ENCODE measurements at places on chromosomes 3 and 15.
A peak's percentile ranks its signal among the peaks of the same experiment; 100 is the strongest.

DNA sequence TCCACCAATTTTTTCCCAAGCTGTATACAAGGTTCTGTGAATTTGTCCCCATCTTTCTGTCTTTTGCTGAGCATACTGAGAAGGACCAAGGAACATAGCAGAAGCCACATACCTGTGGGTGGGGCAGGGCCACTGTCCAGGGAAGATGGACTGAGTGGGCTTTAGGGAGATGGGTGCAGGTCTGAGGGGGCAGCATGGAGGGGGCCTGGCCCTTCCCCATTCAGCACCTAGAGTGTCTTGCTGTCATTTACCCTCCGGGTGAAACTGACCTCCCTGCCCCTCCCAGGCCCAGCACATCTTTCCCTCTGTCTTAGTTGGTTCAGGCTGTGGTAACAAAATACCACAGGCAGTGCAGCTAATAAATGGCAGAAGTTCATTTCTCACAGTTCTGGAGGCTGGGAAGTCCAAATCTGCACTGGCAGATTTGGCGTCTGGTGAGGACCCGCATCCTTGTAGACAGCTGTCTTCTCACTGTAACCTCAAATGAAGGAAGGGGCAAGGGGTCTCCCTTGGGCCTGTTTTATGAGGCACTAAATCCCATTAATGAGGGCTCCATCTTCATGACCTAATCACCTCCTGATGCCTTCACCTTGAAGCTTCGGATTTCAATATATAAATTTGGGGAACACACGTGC lies 180.0 kb upstream of the SMAD3 start:
- no peak overlapping the region for H3K27ac ChIP-seq
- H3K27me3 ChIP-seq, result peaks cover 27% of the 10 kb centered on the region
- no peak overlapping the region for H3K4me3 ChIP-seq
- H3K4me1 ChIP-seq, result no peaks in the 10 kb centered on the region

- DNase-seq, result no peak
- peaks cover 7% of the 10 kb centered on the region for H3K36me3 ChIP-seq
- no peak overlapping the region for H3K27ac ChIP-seq
- no peak overlapping the region for H3K4me3 ChIP-seq
- H3K4me1 ChIP-seq, result peaks cover 15% of the 10 kb centered on the region
These were observed 93.2 kb upstream of the NEDD4 start for GRCh38 chr15:56086566-56086965.

DNA sequence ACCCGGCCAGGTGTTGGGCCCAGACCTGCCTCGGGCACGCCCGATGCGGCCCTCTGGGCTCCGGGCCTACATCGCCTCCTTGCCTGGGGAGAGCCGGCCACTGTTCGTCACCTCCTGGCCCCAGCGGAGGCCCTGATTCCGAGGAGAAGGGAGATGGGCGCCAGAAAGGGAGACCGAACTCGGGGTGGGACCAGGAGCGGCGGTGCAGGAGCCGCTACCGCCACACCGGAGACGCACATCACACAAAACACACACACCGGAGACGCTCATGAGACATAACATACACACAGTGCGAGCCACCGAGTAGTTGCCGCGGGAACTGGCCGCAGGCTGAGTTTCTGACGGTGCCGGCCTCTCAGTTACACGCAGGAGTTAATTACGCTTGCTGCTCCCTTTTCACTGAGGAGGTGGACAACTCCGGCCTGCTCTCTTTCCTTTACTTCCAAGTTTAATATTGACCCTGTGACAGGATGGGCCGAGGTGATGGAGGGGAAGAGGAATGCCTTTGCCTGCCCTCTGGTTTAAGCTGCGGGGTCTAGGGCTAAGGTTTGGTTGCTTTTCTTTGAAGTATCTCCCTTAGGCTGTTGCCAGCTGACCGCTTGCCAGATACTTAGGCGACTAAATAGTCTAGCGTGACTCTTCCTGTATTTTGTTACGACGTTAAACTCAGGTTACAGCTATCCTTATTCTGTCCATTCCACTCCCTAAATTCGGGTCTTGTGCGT lies 570 bp downstream of the PCNP start:
- peaks cover 58% of the 10 kb centered on the region for H3K4me1 ChIP-seq
- H3K27me3 ChIP-seq, result no peaks in the 10 kb centered on the region
- H3K4me3 ChIP-seq, result peak overlapping the region; percentile 93
- DNase-seq, result peak; percentile 71
- H3K36me3 ChIP-seq, result peaks cover 25% of the 10 kb centered on the region
- H3K27ac ChIP-seq, result peak overlapping the region; percentile 89

DNA sequence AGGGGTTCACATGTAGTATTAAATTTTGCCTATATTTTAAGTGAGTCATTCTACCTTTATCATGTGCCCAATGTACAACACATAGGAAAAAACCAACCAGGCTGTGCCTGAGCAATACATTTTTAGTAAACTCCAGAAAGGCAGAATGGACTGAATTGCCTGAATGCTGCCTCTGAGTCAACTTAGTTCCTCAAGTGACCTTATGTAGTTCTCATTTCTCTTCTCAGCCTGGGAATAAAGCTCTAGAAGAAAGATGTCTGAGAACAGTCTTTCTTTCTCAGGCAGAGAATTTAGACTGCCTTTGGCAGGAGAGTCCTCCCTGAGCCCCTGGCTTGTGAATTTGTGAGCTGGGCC lies 13.0 kb downstream of the ST3GAL6 start:
- peaks cover 24% of the 10 kb centered on the region for H3K27me3 ChIP-seq
- H3K27ac ChIP-seq, result no peak overlapping the region
- no peak for DNase-seq
- peaks cover 3% of the 10 kb centered on the region for H3K4me1 ChIP-seq
- no peak overlapping the region for H3K4me3 ChIP-seq
- no peaks in the 10 kb centered on the region for H3K36me3 ChIP-seq

GRCh38 chr3:113275583-113275928 lies 64.2 kb downstream of the BOC start:
- no peaks in the 10 kb centered on the region for H3K36me3 ChIP-seq
- H3K4me3 ChIP-seq, result no peak overlapping the region
- peaks cover 2% of the 10 kb centered on the region for H3K27me3 ChIP-seq
- no peak for DNase-seq
- H3K4me1 ChIP-seq, result peaks cover 8% of the 10 kb centered on the region
- no peak overlapping the region for H3K27ac ChIP-seq

- no peaks in the 10 kb centered on the region for H3K36me3 ChIP-seq
- H3K27me3 ChIP-seq, result no peaks in the 10 kb centered on the region
- no peak overlapping the region for H3K27ac ChIP-seq
- no peak for DNase-seq
These were observed 68.7 kb downstream of the GAP43 start for GRCh38 chr3:115691964-115692363.

DNA sequence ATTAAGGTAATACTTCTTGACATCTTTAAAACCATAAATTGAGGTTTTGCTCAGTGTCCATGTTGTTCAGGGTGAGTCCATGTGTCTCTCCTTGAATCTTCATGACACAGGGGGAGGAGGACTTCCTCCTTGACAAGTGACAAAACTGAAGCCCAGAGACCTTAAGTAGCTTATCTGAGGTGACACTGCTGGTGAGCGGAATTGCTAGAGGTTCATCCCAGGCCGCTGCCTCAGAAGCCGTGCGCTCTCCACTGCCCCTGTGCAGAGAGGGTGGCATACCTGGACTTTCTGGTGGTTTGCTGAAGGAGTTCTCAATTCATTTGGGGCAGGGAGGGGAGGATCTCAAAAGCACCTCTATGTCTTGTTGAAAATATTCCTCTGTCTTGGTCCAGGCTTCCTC lies 23.2 kb upstream of the CCDC174 start:
- H3K4me3 ChIP-seq, result no peak overlapping the region
- DNase-seq, result no peak
- H3K36me3 ChIP-seq, result no peaks in the 10 kb centered on the region
- H3K27me3 ChIP-seq, result peaks cover 13% of the 10 kb centered on the region
- H3K27ac ChIP-seq, result no peak overlapping the region

- H3K27me3 ChIP-seq, result peaks cover 3% of the 10 kb centered on the region
- no peak overlapping the region for H3K4me3 ChIP-seq
- H3K4me1 ChIP-seq, result no peaks in the 10 kb centered on the region
These were observed 38.3 kb upstream of the ESYT3 start for GRCh38 chr3:138395865-138396751.

GRCh38 chr15:42012241-42012640 lies 8.6 kb downstream of the PLA2G4E start:
- peaks cover 13% of the 10 kb centered on the region for H3K4me1 ChIP-seq
- no peak overlapping the region for H3K4me3 ChIP-seq
- no peaks in the 10 kb centered on the region for H3K36me3 ChIP-seq

GRCh38 chr3:17845026-17845812 lies 102.8 kb upstream of the TBC1D5 start:
- peaks cover 5% of the 10 kb centered on the region for H3K27me3 ChIP-seq
- H3K4me1 ChIP-seq, result no peaks in the 10 kb centered on the region
- H3K4me3 ChIP-seq, result no peak overlapping the region
- no peak overlapping the region for H3K27ac ChIP-seq
- no peak for DNase-seq

DNA sequence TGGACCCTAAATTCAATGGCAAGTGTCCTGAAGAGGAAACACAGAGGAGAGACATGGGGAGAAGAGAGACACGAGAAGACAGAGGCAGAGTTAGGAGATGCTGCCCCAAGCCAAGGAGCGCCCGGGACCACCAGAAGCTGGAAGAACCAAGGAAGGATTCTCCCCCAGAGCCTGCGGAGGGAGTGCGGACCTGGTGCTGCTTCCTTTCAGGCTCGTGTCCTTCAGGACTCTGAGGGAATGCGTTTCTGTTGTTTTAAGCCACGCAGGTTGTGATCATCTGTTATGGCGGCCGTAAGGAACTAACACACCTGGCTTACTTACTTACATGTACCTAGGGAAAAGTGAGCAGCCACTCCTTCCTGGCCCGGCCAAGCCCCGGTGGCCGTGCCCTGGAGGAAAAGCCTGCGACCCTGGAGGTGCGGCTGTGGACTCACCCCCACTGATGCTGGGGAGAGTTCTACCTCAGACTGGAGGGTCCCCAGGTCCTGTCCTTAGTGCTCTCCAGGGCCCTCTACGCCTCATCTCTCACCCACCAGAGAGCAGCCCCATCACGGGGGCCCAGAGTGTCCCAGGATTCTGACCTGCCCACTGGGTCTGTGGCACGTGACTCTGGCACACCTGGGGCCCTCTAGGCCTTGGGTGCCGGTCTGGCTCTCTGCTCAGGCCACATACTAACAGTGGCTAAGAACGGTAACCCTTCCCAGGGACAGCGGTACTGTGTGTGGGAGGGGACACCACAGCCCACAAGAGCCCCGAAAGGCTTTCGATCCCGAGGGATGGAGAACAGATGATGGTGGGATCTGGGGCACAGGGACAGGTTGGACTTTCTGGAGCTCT lies 61.8 kb downstream of the ITGA11 start:
- H3K4me1 ChIP-seq, result peaks cover 3% of the 10 kb centered on the region
- no peaks in the 10 kb centered on the region for H3K36me3 ChIP-seq
- H3K27ac ChIP-seq, result no peak overlapping the region
- H3K27me3 ChIP-seq, result peaks cover 6% of the 10 kb centered on the region
- no peak overlapping the region for H3K4me3 ChIP-seq

GRCh38 chr3:180296971-180297370 lies 260.2 kb upstream of the PEX5L start:
- H3K4me1 ChIP-seq, result peaks cover 1% of the 10 kb centered on the region
- DNase-seq, result no peak
- H3K27me3 ChIP-seq, result no peaks in the 10 kb centered on the region
